ENCODE measurements at places on chromosomes 1 and 21.

DNA sequence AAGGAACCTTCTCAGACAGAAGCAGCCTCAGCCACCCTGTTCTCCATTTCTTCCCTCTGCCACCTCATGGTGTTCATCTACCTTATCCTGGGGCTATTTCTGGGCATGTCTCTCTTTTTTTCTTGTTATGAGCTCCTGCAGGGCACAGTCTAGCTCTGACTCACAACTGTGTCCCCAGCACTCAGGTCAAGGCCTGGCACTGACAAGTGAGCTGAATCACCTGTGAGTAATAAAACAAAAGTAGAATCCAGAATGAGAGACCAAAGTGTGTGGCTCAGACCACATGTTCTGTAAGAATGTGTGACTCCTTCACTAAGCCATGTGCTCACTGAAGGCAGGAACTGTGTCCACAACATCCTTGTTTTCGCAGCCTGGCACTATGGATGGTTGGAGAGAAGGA lies 23.2 kb downstream of the C1orf94 start:
- no peak for DNase-seq

- no peak for DNase-seq
These were observed 48.1 kb upstream of the FOXO6 start for GRCh38 chr1:41312991-41313645.

- no peak for DNase-seq
These were observed 24.2 kb upstream of the ITPKB start for GRCh38 chr1:226762988-226763904.

- no peak for DNase-seq
These were observed 36.7 kb upstream of the KCNK2 start for GRCh38 chr1:215045698-215046308.

DNA sequence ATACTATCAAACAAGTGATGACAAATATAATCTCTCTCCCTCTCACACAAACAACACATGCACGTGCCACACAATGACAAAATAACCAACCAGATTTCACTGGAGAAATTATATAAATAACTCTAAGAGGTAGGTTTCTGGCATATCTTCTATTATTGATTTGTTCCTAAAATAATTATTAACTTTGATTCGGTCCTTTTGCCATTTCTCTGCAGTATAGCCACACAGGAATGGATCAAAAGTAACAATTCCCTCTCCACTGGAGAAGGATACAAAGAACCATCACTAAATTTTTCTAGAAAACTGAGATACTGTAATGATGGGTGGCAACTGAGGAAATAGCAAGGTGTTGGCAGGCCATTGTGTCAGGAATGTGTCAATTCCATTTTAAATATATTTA lies 33.4 kb downstream of the ARNT start:
- no peak for DNase-seq

GRCh38 chr1:195054217-195054687 lies 1554.0 kb downstream of the KCNT2 start:
- no peak for DNase-seq

DNA sequence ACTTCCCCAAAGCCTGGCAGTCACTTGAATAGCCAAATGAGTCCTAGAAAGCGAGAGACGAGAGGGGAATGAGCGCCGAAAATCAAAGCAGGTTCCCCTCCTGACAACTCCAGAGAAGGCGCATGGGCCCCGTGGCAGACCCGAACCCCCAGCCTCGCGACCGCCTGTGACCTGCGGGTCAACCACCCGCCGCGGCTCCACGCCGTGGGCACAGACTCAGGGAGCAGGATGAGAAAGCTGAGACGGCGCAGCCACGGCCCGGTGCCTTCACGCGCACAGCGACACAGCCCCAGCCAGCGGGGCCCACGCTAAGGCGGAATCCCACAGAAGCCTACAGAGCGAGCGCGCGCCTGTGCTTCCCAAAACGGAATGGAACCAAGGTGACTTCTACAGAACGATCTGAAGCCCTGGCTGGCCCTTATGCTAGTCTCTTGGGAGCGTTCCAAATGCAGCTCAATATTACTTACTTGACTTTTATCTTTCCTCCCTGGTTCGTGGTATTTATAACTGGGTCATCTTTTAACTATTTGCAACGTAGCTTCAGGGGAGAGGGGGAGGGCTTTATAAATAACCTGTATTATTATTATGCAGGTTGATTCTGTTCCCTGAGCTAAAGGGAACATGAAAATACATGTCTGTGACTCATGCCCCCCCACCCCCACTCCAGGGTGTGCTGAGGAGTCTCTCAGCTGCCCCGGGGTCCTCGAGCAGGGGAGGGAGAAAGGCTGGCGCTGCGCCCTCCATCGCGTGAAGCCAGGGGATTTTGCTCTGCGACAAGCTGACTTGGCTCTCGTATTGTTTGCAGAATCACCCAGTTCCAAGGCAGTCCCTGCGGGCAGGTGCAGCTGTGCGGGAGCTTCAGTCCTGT lies 1.7 kb downstream of the TSPEAR start:
- DNase-seq = peak; percentile 48

- DNase-seq = no peak
These were observed 9.6 kb downstream of the ZBTB18 start for GRCh38 chr1:244060686-244061085.

DNA sequence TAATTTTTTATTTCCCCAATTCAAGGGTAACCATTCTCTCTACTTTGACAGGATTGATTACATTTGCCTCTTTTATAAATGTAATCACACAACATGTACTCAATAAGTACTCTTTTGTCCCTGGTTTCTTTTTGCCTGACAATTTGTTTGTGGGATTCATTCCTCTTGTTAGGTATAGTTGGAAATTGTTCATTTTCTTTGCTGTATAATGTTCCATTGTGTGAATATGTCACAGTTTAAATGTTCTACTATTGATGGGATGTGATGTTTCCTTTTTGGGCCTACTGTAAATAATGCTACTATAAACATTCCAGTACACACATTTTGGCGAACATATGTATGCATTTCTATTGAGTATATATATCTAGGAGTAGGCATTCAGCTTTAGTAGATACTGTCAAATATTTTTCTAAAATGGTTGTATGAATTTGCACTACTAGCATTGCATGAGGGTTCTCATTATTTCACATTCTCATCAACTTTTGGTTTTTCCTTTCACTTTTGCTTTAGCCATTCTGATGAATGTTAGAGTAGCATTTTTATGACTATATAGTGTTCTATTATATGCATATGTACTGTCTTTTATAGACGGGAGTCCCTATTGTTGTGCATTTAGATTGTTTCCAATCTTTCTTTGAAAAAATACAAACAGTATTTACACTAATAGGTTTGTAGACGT lies 35.0 kb upstream of the PRKACB start:
- DNase-seq = no peak

DNA sequence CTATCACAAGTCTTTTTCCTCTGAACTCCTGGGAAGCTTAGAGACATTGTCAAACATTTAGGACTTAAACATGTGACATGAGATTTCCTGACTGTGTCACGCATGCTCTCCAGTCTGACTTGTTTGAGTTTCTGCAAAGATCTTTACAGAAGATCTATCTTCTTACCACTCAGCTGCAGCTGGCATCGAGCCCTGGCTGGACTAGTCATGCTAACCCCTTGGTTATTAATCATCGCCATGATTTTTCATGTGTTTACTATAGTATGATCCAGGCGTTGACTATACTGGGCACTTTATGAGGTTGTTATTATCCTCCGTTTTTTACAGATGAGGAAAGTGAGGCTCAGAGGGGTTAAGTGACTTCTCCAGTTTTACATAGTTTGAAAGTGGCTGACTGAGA lies 18.1 kb upstream of the IRF2BP2 start:
- no peak for DNase-seq

- no peak for DNase-seq
These were observed 69.7 kb downstream of the CD46 start for GRCh38 chr1:207821464-207822045.

- DNase-seq = no peak
These were observed 22.8 kb upstream of the STMN1 start for GRCh38 chr1:25929016-25929415.

- no peak for DNase-seq
These were observed 1.2 kb upstream of the DENND1B start for GRCh38 chr1:197776351-197777105.

GRCh38 chr1:25650289-25650576 lies 33.6 kb downstream of the MAN1C1 start:
- no peak for DNase-seq

- peak; percentile 65 for DNase-seq
These were observed 61.1 kb downstream of the TOMM20 start for GRCh38 chr1:235067396-235068157.

- no peak for DNase-seq
These were observed 222.7 kb upstream of the GJB5 start for GRCh38 chr1:34532113-34532512.

GRCh38 chr21:35711213-35711612 lies 349.1 kb downstream of the SETD4 start:
- DNase-seq = no peak

GRCh38 chr1:183598386-183598785 lies 8.1 kb upstream of the NCF2 start:
- DNase-seq = no peak

- no peak for DNase-seq
These were observed 95.0 kb downstream of the SUSD4 start for GRCh38 chr1:223269006-223269405.

GRCh38 chr1:4010814-4011605 lies 110.9 kb upstream of the C1orf174 start:
- no peak for DNase-seq

DNA sequence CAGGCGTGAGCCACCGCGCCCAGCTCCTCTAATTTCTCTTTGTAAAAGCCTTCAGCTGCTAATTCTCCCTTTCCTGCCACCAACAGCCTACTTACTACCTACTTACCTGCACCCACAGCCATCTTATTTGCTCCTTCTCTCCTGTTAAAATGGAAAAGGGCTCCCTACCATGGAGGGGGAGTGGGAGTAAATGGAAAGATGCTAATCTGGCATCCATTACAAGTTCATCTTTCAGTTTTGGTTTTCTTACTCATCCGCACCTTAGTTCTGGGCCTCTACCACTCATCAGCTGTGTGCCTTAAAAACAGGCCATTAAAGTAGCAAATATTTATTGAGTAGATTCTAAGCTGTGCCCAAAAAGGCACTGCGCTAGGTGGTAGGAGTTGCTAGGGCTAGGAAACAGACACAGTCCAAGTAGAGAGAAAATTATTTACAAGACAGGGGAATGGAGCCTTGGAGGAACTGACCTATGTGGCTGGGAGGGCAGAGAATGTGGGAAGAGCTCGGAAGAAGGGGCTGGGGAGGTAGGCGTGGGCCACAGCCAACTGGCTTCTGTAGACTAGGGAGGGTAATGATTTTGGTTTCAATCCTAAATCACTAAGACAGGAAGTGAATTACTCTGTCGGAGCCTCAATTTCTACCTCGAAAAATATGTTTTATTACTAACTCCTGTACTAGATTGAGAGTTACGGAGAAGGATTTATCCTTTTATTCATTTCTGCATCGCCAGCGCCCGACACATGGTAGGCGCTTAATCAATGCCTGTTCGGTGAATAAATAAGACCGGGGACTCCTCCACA lies 685 bp upstream of the DDI2 start:
- no peak for DNase-seq

DNA sequence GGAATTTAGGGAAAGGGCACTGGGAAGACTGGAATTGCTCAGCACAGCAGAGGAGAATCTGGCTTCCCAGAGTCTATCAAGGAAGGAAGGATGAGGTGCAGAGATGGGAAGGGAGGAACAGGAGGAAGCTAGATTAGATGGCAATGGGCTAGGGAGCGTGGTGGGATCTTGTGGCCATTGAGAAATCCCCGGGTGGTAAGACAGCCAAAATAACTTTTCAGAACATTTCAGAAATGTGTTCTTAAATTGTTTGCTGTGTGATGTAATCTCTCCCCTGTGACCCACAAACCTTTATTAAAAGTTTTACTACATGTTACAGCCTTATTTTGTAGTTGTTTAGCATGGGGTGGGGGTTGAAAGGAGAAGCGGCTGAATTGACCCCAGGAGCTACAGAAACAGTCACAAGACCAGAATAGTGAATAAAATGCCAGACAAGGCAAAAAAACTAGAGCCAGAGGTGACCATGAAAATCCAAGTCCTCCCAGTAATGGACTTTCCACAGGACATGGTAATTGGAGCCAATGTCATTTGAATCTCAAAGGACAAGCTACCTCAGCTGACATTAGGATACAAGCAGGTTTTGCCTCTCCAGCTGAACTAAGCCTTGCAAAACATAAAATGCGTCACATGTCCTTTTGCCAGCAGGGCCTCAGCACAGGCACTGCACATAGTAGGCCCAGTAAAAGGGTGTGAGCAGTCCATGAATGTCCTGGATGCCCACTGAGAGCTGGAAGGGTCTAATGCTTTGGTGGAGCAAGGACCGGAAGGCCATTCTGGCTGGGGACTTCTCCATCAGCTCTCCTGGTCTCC lies 980 bp upstream of the AHCYL1 start:
- DNase-seq = no peak

- DNase-seq = no peak
These were observed 8.4 kb downstream of the EXTL1 start for GRCh38 chr1:26029864-26030481.

GRCh38 chr1:86866665-86867064 lies 47.3 kb downstream of the SELENOF start:
- DNase-seq = no peak

DNA sequence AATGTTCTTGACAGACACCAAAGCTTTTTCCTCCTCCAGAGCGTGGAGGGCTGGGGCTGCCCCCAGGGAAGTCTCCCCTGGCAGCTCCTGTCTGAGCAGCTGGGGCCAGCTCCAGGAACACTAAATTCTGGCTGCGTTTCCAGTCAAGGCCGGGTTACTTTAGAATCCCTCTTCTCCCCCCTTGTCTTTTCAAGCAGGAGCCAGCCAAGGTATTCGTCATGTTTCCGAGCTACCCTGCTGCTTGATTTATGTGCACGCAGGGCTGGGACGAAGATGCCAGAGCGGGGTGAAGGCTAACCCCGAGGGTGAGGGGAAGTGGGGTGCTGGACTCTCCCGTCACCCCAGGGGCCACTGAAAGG lies 68.1 kb upstream of the ANGPTL1 start:
- DNase-seq = no peak

DNA sequence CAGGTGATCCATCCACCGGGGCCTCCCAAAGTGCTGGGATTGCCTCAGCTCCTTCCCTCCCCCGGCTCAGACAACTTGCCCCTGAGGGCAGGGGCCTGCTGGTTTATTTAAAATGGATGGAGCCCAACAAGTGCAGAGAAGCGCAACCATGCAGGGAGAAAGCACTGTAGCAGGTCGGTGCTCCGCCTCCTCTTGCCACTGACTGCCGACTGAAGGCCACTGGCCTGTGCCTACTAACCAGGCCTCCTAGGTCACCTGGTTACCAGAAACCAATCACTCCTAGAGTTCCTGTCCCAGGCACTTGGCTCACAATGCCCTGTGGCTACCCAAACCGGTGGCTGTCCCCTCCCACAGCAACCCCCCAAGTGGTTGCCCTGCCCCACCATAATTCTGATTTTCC lies 35.9 kb downstream of the ZNF695 start:
- no peak for DNase-seq

DNA sequence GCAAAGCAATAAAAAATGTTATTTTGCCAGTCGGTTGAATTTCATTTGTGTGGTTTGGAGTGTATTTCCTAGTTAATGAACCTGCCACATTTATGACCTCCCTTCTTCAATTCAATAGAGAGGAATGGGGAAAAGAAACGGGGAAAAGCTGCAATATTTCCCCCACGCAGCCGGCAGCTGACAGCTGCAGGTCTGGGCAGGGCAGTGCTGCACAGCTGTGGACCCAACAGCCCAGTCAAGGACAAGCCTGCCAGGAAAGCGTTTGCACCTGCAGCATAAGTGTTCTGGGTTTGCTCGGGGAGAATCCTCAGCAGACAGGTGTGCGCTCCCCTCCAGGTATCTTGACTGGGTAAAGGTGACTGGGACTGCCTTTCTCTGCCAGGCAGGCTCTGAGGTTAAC lies 53.4 kb downstream of the FBXO2 start:
- DNase-seq = no peak
